Naive B cell (primary cell): ENCODE measurements at places on chromosomes 4 and X. TPM values are rescaled to one million over a fixed set of nuclear protein-coding genes. Genes with fewer than 3 reads are reported as not detected.

DNA sequence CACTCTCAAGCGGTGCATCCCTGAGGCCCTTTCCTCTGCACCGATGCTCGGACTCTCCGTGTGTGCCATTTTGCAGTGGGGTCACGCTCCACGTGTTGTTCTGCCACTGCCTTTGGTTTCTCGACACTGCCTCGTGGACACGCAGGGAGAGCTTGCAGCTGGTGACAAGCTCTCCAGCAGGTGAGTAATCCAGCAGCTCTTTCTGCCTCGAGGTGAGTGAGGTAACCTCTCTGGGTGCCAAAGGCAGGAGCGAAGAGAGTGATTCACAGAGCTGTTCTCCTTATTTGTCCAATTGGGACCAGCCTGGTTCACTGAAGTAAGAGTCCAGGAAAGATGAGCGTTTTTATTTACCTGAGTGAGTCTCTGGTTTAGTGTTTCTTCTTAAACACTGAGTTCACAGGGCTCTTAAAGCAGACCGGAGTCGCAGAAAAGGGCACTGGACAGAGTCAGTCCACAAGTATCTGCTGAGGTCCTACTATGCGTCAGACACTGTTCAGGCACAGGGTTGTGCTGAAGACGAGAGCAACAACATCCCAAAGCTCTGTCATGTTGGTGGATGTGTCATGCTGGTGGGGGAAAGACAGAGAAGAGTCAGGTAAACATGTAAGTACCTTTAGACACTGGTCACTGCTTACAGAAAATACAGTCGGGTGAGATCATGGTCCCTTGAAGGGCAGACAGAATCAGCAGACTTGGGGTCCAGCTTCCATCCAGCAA, 61.8 kb downstream of the FHDC1 start:
- H3K36me3 ChIP-seq, result no peaks in the 10 kb centered on the region
- DNase-seq, result no peak
- H3K4me3 ChIP-seq, result no peak overlapping the region
- peaks cover 54% of the 10 kb centered on the region for H3K27me3 ChIP-seq

GRCh38 chr4:69775321-69775867, 15.0 kb upstream of the SULT1B1 start:
- H3K27ac ChIP-seq, result no peak overlapping the region
- no peaks in the 10 kb centered on the region for H3K4me1 ChIP-seq
- no peak for DNase-seq

DNA sequence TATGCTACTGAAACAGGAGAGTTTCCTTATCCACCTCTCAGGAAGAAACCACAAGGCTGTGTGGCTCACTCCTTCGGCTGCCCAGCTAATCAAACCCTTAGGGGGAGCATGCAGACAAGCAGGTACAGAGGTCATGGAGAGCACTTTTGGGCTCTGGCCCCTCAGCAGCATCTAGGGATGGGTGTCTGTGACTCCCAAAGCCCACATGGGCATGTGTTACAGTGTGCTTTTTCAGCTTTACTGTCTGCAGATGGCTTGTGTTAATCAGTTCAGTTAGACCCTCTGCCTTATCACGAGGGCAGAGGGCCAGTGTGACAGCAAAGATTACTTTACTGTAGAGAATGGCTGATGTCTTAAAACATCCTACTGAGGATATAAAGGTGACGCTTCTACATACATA, 447.4 kb downstream of the PCDH10 start:
- H3K27ac ChIP-seq, result no peak overlapping the region
- no peaks in the 10 kb centered on the region for H3K36me3 ChIP-seq
- H3K27me3 ChIP-seq, result no peaks in the 10 kb centered on the region
- H3K4me3 ChIP-seq, result no peak overlapping the region

- no peak for DNase-seq
- no peaks in the 10 kb centered on the region for H3K36me3 ChIP-seq
- H3K4me1 ChIP-seq, result no peaks in the 10 kb centered on the region
Measured at GRCh38 chr4:189615217-189615663, 325.4 kb upstream of the FRG1 start.

DNA sequence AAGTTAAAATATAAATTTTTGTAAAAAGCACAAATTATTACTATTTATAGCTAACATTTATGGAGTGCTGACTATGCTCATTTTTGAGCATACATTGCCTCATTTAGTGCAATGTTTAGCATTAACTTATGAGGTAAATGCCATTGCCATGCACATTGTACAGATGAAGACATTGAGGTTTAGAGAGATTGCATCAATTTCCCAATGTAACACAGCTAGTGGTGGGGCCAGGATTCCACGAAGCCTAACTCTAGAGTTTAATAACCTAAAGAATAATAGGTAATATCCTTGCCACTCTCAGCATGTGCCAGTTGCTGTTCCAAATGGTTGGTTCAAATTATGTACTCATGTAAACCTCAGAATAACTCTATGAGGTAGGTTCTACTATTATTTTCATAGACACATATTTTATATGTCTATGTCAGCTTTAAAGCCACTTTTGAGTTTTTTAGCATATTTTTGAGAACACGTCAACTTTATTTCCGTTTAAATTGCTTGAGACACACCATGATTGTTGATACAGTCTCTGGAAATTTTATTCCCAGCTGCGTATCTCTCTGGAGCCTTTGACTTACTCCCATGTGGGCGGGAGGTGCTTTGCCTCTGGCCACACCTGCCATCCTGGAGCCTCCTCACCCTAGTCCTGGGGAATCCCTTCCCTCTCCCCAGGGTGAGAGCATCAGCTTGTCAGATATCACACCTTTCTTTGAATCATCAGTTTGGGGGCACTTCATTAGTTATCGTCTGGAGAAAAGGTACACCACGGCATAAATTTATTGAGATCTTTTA, 10.8 kb upstream of the ADH1A start:
- H3K27me3 ChIP-seq, result no peaks in the 10 kb centered on the region
- no peak overlapping the region for H3K4me3 ChIP-seq
- no peaks in the 10 kb centered on the region for H3K36me3 ChIP-seq

- no peak overlapping the region for H3K4me3 ChIP-seq
- H3K4me1 ChIP-seq, result no peaks in the 10 kb centered on the region
- DNase-seq, result no peak
- no peak overlapping the region for H3K27ac ChIP-seq
Measured at GRCh38 chr4:84413480-84413879, 85.6 kb downstream of the NKX6-1 start.

DNA sequence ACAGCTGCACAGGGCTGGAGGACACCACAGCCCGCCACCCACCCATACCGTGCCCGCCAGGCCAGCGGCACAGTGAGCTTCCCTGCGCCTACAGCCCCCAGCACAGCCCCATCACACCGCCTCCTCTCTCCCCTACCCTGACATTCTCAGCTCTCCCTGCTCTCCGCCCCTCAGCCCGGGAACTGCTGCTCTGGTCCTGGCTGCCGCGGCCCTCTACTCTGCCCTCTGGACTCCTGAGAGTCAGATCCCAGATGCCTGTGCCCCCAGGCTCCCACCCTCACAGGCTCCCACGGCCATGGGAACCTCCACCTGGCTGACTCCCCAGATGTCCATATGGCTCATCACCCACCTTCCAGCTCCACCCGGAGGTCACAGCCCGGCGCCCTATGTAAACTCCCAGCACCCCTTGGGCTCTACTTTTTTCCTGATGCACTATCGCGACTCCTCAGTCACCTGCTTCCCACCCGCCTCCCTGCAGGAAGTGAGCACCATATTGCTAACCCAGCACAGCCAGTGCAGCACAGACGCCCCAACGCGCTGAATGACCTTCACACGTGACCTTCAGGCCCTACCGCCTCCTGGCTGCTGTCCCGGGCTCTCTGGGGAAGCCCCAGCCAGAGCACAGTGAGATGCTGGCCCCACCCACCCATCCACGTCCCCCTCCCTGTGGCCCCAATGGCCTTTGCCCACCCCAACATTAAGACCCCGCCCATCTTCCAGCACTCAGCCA, 23.0 kb downstream of the FAM53A start:
- no peaks in the 10 kb centered on the region for H3K4me1 ChIP-seq
- H3K36me3 ChIP-seq, result no peaks in the 10 kb centered on the region
- peak overlapping the region; percentile 54 for H3K27ac ChIP-seq
- DNase-seq, result no peak
- H3K4me3 ChIP-seq, result no peak overlapping the region

- H3K4me1 ChIP-seq, result peaks cover 20% of the 10 kb centered on the region
- H3K27me3 ChIP-seq, result no peaks in the 10 kb centered on the region
- H3K27ac ChIP-seq, result no peak overlapping the region
Measured at GRCh38 chr4:85715991-85716737, 241.2 kb downstream of the ARHGAP24 start.

- H3K27ac ChIP-seq, result no peak overlapping the region
- H3K27me3 ChIP-seq, result peaks cover 15% of the 10 kb centered on the region
- DNase-seq, result no peak
- peaks cover 10% of the 10 kb centered on the region for H3K4me1 ChIP-seq
- no peaks in the 10 kb centered on the region for H3K36me3 ChIP-seq
Measured at GRCh38 chr4:78543424-78544125, 8.0 kb upstream of the ANXA3 start.

DNA sequence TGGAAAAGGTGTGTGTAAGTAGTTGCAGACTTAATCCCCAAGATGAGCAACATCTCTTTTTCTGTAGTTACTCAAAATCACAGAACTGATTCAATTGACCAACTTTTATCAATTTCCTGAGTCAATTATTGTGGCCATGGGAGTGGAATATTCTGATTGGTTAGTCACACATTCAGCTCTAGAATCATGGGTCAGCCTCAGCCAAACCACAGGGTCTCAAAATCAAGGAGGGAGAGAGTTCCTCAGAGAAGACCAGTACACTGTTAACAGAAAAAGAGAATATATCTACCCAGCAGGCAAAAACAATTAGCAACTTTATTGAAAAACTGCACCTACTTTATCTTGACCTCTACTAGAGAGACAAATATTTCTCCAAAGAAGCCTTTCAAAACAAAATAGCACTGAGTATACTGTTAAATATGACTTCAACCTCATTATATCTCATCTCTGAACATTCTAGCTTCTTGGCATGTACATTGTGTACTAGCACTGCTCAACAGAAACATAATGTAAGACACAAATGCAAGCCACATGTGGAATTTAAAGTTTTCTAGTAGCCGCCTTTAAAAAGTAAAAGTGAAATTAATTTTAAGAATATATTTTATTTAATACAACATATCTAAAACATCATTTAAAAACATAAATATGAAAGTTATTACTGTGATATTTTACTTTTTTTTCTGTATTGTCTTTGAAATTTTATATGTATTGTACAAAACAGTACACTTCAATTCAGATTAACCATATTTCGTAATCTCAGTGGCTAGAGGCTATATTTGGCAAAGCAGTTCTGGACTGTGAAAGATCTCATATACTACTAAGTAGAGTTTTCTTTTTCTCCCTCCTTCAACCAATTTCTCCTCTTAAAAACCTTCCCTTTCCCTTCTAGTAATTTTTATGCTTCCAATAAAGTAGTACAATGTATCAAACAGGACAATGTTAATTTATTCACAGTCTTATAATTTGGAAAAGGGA, 11.8 kb upstream of the LCORL start:
- no peaks in the 10 kb centered on the region for H3K36me3 ChIP-seq
- no peak overlapping the region for H3K27ac ChIP-seq
- H3K27me3 ChIP-seq, result peaks cover 52% of the 10 kb centered on the region
- H3K4me3 ChIP-seq, result no peak overlapping the region

DNA sequence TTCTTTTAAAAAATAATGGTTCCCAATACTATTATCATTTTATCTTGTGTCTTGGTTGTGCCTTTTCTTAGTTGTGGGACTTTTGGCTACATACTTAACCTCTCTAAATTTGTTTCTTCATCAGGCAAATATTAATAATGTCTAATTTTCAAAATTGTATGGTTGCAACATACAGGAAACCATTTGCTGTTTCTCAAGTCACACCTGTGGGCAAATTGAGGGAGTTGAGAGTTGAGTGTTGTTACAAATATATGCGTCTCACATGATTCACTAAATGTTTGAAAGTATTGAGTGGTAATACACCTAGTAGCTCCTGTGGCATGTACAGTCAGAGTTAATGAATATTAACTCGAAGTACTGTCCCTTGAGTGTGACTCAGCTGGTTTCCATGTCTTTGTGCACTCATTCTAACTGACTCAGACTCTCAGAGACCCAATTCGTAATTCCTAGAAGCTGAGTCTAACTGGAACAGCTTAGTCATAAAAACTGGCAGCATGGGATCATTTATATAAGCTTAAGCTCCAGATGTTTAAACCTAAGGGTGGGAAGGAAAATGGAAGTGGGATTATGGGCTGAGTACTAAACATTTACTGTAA, 802.4 kb downstream of the TRIML1 start:
- no peaks in the 10 kb centered on the region for H3K4me1 ChIP-seq
- H3K4me3 ChIP-seq, result no peak overlapping the region
- no peaks in the 10 kb centered on the region for H3K36me3 ChIP-seq

TEC gene
- polyA plus RNA-seq, result 2.5 TPM

SPANXN3 gene
- not detected for polyA plus RNA-seq
